ENCODE measurements at places on chromosomes 5 and 9.

DNA sequence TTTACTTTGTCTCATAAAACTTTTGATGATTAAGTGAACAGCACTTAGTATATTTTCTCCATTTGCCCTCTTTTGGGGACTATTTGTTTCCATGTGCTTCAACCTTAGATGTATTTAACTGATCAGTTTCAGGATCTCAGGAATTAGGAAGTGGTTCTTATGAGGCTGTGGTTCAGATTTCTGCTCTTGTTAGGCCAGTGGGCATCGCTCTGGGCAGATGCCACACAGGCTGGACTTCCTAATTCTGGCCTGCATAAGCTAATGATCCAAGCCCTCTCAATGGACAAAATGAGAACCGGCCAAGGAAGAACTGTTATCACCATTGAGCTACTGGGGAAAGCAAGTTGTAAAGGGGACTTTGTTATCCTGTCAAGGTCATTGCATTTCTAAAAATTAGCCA is 6.9 kb downstream of the ARHGAP26 start:
- DNase-seq = no peak

GRCh38 chr5:89342106-89342876 is 459.3 kb upstream of the MEF2C start:
- no peak for DNase-seq

GRCh38 chr5:120231563-120231962 is 232.5 kb upstream of the PRR16 start:
- DNase-seq = no peak

- no peak for DNase-seq
Measured at GRCh38 chr5:87503004-87503403, 90.3 kb upstream of the CCNH start.

GRCh38 chr9:134807716-134808446 is 72.7 kb upstream of the FCN2 start:
- no peak for DNase-seq
